T-helper 17 cell (primary cell): ENCODE measurements at places on chromosomes 5 and 9. TPM values are rescaled to one million over a fixed set of nuclear protein-coding genes. Genes with fewer than 3 reads are reported as not detected.

DNA sequence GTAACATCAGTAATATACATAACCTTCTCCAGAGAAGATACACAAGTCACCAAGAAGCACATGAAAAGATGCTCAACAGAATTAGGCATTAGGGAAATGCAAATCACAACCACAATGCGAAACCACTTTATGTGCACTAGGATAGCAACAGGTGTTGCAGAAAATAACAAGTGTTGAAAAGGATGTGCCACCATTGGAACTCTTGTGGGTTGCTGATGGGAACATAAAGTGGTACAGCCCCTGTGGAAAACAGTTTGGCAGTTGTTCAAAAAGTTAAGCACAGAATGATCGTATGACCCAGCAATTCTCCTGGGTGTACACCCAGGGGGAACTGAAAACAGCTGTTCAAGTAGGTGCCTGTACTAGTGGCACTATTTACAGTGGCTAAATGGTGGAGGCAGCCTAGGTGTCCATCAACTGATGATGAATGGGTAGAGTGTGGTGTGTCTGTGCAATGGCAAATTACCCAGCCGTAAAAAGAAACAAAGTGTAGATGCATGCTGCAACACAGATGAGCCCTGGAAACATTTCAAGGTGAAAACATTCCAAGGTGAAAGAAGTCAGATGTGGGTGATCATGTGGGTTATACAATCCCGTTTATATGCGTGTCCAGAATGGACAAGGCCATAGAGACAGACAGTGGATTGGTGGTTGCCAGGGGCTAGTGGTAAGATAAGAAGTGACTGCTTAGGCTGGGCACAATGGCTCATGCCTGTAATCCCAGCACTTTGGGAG lies 27.2 kb downstream of the CCDC69 start:
- H3K36me3 ChIP-seq: peaks cover 11% of the 10 kb centered on the region
- no peaks in the 10 kb centered on the region for H3K27me3 ChIP-seq
- H3K27ac ChIP-seq: peak overlapping the region; percentile 85
- H3K4me3 ChIP-seq: no peak overlapping the region

GRCh38 chr9:70410368-70410767 lies 4.1 kb downstream of the KLF9 start:
- no peak for DNase-seq
- H3K27ac ChIP-seq: peak overlapping the region; percentile 98
- no peaks in the 10 kb centered on the region for H3K27me3 ChIP-seq
- H3K4me3 ChIP-seq: peak overlapping the region; percentile 96
- no peaks in the 10 kb centered on the region for H3K36me3 ChIP-seq

- H3K36me3 ChIP-seq: no peaks in the 10 kb centered on the region
- H3K4me1 ChIP-seq: no peaks in the 10 kb centered on the region
- H3K27me3 ChIP-seq: no peaks in the 10 kb centered on the region
- DNase-seq: no peak
Observed at GRCh38 chr5:89712134-89712700, 697.3 kb downstream of the CETN3 start.

PAEP gene
- not detected for total RNA-seq

- H3K27me3 ChIP-seq: peaks cover 41% of the 10 kb centered on the region
- no peak for DNase-seq
- no peak overlapping the region for H3K4me3 ChIP-seq
- peaks cover 5% of the 10 kb centered on the region for H3K36me3 ChIP-seq
- H3K4me1 ChIP-seq: peaks cover 7% of the 10 kb centered on the region
Observed at GRCh38 chr5:181045316-181045715, 5.2 kb downstream of the BTNL9 start.
